ENCODE measurements at places on chromosomes 3 and 15.
A peak's percentile ranks its signal among the peaks of the same experiment; 100 is the strongest.

DNA sequence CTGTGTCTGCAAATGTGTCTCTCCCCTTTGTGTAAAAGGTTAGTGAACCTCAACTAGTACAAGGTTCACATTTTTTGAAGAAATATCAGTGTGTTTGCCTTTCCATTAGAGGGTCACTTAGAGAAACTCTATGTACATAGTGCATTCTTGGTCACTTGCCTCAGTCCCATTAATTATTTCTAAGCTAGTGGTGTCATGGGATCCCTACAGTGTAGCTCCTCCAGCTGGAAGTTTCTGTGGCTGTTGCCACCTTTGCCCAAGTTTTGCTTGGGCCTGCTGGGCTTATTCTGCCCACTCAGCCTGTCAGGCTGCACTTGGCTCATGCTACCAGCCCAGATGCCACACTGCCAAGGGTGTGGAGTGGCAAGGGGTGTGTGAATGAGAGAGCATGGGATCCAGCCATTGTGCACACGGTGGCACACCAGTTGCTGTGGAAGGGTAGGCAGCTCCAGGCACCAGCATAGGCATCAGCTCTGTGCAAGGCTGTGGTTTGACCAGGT, 161.7 kb downstream of the ARPP21 start:
- DNase-seq = no peak

DNA sequence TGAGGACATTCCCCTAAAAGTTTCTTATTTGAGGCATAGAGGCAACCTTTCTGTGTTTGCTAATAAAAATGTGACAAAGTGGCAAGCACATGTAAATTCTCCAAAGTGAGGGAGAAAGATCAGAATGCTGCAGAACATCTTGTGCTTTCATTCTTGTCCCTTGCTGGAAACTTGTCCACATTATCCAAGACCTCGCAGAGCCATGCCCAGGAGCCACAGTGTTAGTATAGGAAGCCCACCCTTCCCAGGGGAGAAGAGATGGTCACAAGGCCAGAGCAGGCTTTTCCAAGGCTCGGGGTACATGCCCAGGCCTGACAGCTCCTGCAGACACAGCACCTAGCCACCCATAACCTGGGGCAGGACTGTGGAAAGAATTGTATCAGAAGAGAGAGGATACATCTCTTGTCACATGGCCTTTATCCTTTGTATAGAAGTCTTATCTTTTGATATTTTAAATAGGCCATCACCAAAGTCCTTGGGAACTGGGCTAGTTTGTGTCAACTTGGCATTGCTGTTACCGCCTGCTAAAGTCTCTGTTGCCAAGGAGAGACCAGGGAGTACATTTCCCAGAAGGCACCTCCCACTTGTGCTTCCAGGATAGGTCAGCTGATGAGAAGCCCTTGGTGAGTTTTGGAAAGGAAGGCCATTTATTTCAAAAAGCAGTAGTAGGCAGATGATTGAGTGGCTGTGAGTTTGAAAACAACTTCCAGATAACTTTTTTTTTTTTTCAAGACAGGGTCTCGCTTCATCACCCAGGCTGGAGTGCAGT, 10.5 kb downstream of the DLEC1 start:
- DNase-seq = no peak

DNA sequence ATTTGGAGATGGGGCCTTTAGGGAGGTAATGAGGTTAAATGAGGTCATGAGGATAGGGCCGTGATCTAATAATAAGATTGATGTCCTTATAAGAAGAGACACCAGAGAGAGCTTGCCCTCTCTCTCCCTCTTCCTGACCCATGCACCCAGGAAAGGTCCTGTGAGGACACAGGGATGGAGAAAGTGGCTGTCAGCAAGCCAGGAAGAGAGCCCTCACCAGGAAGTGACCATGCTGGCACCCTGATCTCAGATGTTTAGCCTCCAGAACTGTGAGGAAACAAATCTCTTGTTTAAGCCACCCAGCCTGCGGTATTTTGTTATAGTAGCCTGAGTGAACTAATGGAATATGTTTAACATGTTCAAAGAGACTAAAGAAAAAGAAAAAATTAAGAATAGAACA, 15.3 kb upstream of the GNB5 start:
- no peak for DNase-seq

- DNase-seq = no peak
Observed at GRCh38 chr3:37148208-37148607, 26.2 kb downstream of the LRRFIP2 start.

- no peak for DNase-seq
Observed at GRCh38 chr3:159828542-159828943, 160.1 kb upstream of the IL12A start.

DNA sequence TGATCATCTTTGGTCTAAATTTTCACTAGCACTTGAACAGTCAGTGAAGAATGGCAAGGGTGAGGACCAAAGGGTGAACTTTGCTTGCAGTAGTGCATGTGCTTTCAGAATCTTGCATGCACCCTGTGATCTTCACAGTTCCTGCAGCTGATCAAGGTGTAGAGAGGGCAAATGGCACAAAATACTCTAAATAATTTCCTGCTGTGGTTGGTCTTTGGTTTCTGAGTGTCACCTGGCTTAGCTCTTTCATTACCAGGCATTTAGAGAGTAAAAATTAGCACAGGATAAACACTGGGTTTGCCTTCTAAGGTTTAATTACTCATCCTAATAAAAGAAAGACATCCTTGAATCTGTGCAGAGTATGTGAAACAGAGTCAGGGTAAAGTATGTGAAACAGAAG, 11.4 kb downstream of the TIPARP start:
- DNase-seq = no peak

DNA sequence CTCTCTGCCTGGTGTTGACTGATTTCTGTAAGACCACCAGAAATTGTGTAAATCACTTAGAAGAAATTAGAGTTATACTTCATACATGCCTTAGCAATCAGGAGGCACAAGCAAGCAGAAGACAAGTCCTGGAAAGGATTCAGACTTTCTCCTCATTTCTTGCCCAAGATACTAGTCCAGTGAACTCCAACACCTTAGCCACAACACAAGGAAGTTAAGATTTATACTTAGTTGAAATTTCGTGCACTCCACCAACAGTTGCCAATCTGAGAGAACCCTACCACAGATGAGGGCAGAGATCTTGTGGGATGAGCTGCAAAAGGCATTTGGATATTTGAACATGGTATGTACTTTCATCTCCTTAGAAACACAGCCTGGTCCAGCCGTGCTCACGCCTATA, 2.3 kb downstream of the P3H2 start:
- no peak for DNase-seq

DNA sequence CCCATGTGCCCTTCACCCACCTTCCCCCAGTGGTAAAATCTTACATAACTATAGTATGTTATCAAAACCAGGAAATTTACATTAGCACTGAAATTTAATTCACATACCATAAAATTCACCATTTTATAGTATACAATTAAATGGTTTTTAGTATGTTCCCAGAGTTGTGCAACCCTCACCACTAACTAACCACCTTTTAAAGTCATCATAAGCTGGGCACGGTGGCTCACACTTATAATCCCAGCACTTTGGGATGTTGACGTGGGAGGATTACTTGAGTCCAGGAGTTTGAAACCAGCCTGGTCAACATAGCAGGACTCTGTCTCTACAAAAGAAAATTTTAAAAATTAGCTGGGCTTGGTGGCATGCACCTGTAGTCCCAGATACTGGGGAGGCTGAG, 13.7 kb downstream of the FRMD5 start:
- DNase-seq = no peak

DNA sequence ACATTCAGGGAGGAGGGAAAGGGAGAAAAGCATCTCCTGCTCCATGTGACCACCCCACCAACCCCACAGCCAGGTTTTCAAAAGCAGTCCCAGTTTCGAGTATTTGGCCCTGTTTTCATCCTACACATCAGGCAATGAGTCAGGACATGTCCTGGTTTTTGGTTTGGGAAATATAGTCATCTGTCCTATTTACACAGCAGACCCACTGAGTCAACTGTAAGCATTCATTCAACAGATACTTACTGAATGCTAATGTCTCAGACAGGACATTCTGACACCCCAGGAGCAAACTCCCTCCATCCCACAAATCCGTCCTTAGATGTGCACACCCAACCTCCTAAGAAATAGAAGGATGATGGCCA, 32.9 kb downstream of the IGDCC3 start:
- DNase-seq = no peak

GRCh38 chr3:160157321-160157720, 67.9 kb upstream of the C3orf80 start:
- no peak for DNase-seq

DNA sequence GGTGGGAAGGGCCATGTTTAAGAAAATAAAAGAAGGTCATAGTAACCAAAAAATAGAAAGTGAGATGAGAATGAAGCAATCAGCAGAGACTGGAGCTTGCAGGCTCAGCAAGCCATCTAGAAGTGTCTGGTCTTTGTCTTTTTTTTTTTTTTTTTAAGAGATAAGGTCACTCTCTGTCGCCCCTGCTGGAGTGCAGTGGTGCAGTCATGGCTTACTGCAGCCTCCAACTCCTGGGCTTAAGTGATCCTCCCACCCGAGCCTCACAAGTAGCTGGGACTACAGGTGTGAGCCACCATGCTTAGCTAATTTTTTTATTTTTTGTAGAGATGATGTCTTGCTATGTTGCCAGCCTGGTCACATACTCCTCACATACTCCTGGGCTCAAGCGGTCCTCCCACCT, 36.2 kb downstream of the GXYLT2 start:
- DNase-seq = no peak

DNA sequence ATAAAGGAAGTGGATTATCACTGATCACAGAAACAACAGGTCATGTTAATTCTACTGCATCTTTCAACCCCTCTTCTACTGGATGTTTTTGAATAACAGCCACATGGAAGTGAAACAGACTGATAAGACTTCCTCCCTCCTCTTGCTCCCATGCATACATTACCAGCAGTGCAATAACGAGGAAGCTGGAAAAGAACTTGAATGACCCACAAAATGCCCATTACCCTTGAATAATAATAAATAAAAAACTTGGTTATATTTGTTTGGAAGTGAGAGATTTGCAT, 51.6 kb downstream of the RARB start:
- no peak for DNase-seq

- peak; percentile 11 for DNase-seq
Observed at GRCh38 chr15:79595995-79596622, 164.0 kb downstream of the MINAR1 start.

GRCh38 chr15:99477791-99478471, 87.9 kb upstream of the MEF2A start:
- DNase-seq = no peak

GRCh38 chr3:196073255-196073753, 8.6 kb downstream of the TFRC start:
- peak; percentile 74 for DNase-seq

All from stimulated activated effector memory CD8-positive, alpha-beta T cell treated with anti-CD3 and anti-CD28 coated beads, Interleukin-12 subunit alpha, Interleukin-12 subunit beta, amount 100 ng/mL, for 72 hours (primary cell).